ENCODE measurements at places on chromosomes 5 and 9. TPM values are rescaled to one million over a fixed set of nuclear protein-coding genes. Genes with fewer than 3 reads are reported as not detected.

PHYHD1 gene
- 0.17 TPM for total RNA-seq

TNFSF8 gene
- not detected for total RNA-seq

TSLP gene
- not detected for total RNA-seq

FBXO4 gene
- total RNA-seq, result 6.9 TPM

ZNF462 gene
- 5.9 TPM for total RNA-seq

ECSCR gene
- total RNA-seq, result not detected

PCDHB7 gene
- not detected for total RNA-seq

TRIM36 gene
- total RNA-seq, result 2.4 TPM

IFNA2 gene
- total RNA-seq, result not detected

KLHL3 gene
- 0.06 TPM for total RNA-seq

TGFBR1 gene
- 35.3 TPM for total RNA-seq

CARTPT gene
- not detected for total RNA-seq

AGXT2 gene
- not detected for total RNA-seq

ADAMTS13 gene
- total RNA-seq, result 0.49 TPM

SYNPO gene
- total RNA-seq, result 30.7 TPM

SLC6A7 gene
- total RNA-seq, result 0.02 TPM

SEMA4D gene
- 6.4 TPM for total RNA-seq

PFN3 gene
- total RNA-seq, result not detected

FAM151B gene
- total RNA-seq, result 2.1 TPM

IFNB1 gene
- not detected for total RNA-seq

IRX1 gene
- total RNA-seq, result not detected

IRX2 gene
- total RNA-seq, result 1.7 TPM

RIC1 gene
- 10.2 TPM for total RNA-seq

MYMK gene
- not detected for total RNA-seq

CSF1R gene
- 0.05 TPM for total RNA-seq

ALDH1B1 gene
- total RNA-seq, result 59.5 TPM

PCDHA11 gene
- total RNA-seq, result 0.07 TPM

ENHO gene
- 2.7 TPM for total RNA-seq

SHISAL2B gene
- not detected for total RNA-seq

MLANA gene
- total RNA-seq, result not detected

BASP1 gene
- total RNA-seq, result 315 TPM

NDST1 gene
- 74.3 TPM for total RNA-seq

FAM219A gene
- 19.2 TPM for total RNA-seq
